ENCODE measurements at places on chromosomes 5 and 9. TPM values are rescaled to one million over a fixed set of nuclear protein-coding genes. Genes with fewer than 3 reads are reported as not detected.

GRCh38 chr5:2703615-2704014, 47.9 kb downstream of the IRX2 start:
- no peaks in the 10 kb centered on the region for H3K4me1 ChIP-seq
- H3K36me3 ChIP-seq = no peaks in the 10 kb centered on the region
- no peak for DNase-seq
- no peaks in the 10 kb centered on the region for H3K27me3 ChIP-seq
- H3K4me3 ChIP-seq = no peak overlapping the region

DNA sequence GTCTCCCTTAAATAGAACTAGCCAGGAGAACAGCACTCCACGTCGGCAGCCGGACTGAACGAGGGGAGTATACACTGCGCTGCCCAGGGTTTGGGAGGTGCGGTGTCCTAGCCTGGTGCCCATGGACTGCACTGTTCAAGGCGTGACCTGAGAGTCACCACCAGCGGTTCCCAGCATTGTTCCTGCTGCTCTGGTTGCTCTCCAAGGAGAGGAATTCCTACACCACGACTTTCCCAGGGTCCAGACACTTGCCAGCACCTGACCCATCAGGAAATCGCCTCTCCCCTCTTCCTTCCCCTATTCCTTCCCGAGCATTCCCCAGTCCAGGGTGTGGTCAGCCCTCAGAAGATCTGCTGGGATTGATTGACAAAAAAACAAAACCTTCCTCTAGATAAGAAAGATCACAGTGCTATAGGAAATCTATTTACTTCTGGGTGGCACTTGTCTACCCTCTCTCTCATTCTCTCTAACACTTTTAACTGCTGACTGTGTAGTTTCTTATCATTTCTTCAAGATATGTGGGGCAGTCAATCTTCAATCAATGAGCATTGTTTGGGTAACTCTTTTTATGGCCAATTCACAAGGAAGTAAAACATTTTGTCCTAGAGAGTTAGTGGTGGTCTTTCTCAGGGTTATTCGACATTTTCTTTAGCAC, 297.8 kb upstream of the ACTBL2 start:
- peaks cover 3% of the 10 kb centered on the region for H3K4me1 ChIP-seq
- H3K27ac ChIP-seq = no peak overlapping the region
- no peak overlapping the region for H3K4me3 ChIP-seq
- no peaks in the 10 kb centered on the region for H3K36me3 ChIP-seq

DNA sequence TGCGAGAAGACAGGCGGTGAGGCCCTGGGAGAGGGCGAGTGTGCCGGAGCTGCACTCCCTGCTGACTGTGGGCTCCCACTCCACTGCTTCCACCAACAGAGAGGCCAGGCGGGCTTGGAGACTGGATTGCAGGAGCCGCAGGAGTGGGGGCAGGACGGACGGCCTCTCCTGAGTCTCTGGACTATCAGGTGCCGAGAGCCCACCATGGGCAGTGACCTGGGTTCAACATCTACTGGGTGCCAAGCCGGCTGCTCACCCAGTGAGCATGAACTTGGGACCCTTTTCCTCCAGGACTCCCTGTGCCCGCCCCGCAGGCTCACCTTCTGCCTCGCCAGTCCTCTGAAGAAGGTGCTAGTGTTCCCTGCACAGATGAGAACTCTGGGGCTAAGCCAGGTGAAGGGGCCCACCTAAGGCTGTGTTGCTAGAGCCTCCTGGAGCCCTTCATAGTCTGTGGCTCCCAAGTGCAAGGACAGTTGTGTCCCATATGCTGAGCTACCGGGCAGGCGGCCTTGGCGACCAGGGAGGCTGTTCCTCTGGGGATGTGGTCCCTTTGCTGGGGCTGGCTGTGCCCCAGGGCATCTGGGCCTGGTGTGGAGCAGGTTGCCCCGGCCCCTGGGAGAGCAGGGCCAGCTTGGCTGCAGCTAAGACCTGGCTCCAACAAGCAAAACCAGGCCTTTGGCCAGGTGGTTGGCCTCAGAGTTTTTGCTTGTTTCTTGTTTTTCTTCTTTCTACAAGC, 77.7 kb upstream of the PHYKPL start:
- peaks cover 7% of the 10 kb centered on the region for H3K4me1 ChIP-seq
- H3K27me3 ChIP-seq = peaks cover 32% of the 10 kb centered on the region
- no peak overlapping the region for H3K4me3 ChIP-seq
- DNase-seq = no peak
- no peak overlapping the region for H3K27ac ChIP-seq

GRCh38 chr5:178555771-178556211, 34.4 kb downstream of the COL23A1 start:
- H3K4me3 ChIP-seq = no peak overlapping the region
- H3K4me1 ChIP-seq = peaks cover 2% of the 10 kb centered on the region
- DNase-seq = no peak

GRCh38 chr5:107619781-107620180, 51.0 kb downstream of the EFNA5 start:
- H3K4me1 ChIP-seq = no peaks in the 10 kb centered on the region
- DNase-seq = no peak
- H3K36me3 ChIP-seq = no peaks in the 10 kb centered on the region
- no peak overlapping the region for H3K4me3 ChIP-seq
- H3K27me3 ChIP-seq = peaks cover 18% of the 10 kb centered on the region

- H3K36me3 ChIP-seq = no peaks in the 10 kb centered on the region
- H3K27me3 ChIP-seq = no peaks in the 10 kb centered on the region
- no peak overlapping the region for H3K4me3 ChIP-seq
- no peaks in the 10 kb centered on the region for H3K4me1 ChIP-seq
Measured at GRCh38 chr5:98557916-98558315, 215.5 kb upstream of the RGMB start.

DNA sequence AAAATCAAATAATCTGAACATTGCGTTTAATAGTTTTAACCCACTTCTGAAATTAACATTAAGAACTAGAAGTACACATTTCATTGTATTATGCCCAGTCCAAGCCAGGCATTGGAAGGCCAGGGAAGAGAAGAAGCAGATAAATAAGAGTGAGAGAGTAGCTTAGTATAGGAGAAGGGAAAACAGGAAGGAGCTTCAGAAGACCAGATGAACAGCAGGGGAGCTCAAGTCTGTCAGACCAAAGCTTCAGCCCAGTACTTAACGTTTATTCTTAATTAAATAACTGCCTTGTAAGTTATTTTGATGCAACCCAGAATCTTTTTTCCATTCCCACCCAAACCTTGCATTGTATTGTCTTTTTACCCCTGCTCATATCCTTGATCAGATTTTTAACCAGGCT, 11.5 kb upstream of the FAM120AOS start:
- no peaks in the 10 kb centered on the region for H3K27me3 ChIP-seq
- no peaks in the 10 kb centered on the region for H3K36me3 ChIP-seq
- H3K4me3 ChIP-seq = peak overlapping the region; percentile 47
- peak overlapping the region; percentile 87 for H3K27ac ChIP-seq
- H3K4me1 ChIP-seq = peaks cover 63% of the 10 kb centered on the region

GRCh38 chr9:3007326-3007725, 163.4 kb upstream of the PUM3 start:
- H3K4me1 ChIP-seq = no peaks in the 10 kb centered on the region
- no peaks in the 10 kb centered on the region for H3K36me3 ChIP-seq
- no peak overlapping the region for H3K27ac ChIP-seq
- no peaks in the 10 kb centered on the region for H3K27me3 ChIP-seq
- no peak for DNase-seq

DNA sequence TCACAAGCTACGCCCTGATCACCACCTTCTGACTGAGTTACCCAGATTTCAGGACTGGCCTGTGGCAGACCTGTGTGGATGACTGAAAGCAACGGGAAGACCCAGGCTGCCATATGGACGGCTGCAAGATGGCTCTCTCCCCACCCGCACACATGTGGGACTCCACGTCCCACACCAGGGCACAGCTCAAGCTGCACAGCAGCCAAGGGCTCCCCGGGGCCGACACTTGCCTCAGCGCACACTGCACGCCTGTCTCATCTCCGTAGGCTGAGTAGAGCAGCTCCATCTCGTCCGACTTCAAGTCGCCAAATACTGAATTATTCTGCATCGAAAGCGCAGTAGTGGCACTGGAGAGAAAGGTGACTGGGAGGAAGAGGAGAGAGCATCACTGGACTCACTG, 14.5 kb downstream of the BRD9 start:
- H3K4me3 ChIP-seq = no peak overlapping the region
- peak overlapping the region; percentile 82 for H3K27ac ChIP-seq

DNA sequence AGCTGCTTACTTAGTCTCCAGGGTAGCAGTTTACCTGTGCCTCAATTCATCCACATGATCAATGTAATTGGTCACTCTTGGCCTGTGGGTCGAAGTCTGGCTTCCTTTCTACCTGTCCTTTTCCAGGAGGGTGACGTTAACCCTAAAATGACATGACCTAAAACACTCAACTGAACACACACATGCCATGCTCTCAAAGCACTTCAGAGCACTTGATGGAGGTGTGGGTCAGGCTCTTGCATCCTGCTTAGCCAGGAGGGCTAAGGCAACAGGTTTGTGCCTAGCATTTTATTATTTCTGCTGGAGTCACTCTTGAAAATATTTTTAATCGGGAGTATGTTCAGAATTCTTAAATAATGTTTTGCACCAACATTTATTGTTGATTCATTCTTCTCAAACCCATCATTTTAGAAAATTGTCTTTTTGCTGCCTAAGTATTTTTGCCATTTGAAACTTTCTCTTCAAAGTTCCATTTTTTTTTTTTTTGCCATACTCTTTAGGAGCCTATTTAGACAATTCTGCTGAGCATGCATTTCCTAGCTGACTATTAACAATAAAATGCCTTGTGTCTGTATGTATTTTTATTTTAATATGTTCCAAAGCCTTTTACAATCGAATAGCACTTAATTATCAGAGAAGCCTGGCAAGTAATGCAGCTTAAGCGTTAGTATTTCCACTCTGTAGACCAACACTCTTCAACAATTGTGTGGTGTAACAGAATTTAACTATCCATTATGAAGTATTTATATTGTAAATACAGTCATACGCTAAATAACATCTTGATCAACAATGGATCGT, 59.1 kb downstream of the ATP10B start:
- no peak overlapping the region for H3K27ac ChIP-seq
- DNase-seq = no peak
- H3K36me3 ChIP-seq = no peaks in the 10 kb centered on the region
- no peaks in the 10 kb centered on the region for H3K4me1 ChIP-seq
- no peak overlapping the region for H3K4me3 ChIP-seq

DNA sequence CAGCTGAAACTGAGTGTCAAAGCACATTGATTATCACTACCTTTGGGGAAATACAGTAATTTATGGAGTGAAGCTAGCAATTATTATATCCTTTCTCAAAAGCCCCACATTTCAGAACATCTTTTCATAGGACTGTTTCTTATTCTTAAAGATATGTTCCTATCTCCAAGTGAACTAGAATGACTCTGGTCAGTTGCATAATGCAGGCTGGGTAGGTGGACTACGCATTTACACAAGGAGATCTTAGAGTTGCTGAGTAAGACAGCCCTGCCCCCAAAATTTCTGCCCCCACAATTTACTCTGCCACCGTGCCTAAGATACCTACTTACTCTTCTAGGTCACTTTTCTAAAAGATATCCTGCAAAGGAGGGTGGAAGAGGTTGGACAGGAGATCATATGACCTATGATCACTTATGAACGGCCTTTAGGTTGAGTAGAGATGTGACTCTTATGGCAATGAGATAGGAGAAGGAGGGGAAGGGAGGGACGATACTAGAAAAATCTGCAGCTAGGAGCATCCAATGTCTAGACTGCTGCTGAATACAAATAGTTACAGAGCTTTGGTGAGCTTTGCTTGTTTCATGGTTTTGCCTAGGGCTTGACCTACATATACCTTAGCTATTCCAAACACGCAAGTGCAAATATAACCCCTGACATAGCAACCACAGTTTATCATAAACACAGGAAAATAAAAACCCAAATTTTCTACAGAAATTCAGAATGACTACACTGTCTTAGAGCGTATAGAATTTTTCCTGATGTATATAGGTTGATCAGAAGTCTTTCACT, 121.7 kb downstream of the GLIS3 start:
- no peak overlapping the region for H3K27ac ChIP-seq
- H3K4me1 ChIP-seq = no peaks in the 10 kb centered on the region
- no peak overlapping the region for H3K4me3 ChIP-seq

DNA sequence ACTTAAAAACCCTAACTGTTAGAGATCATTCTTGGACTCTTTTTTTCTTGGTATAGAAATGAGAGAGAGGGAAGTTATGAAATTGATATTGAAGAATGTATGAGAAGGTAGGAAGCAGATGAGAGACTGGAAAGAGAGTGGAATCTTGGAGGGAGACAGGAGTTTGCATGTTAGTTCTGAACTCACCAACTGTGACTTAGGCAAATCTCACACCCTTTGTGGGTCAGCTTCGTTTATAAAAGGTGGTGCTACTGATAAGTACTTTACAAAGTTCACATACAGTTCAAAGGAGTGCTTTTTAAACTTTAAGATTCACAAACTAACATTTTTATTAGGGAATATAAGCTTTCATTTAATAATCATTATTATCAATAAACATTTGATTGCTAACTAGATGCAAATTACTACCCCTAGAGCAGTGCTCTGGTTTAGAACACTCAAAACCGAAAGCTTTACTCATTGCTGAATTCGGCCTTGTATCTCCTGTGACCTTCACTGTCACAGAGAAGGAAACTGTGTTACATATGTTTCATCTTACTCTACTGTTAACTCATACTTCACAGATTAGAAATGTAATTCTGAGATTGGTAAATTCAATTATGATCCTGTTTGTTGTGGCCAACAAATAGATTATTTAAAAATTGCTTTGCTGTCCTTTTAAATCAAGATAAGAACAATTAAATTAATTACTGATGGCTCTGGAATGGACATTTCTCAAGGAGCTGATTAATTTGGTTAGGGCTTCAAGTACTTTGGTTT, 143.2 kb downstream of the RMI1 start:
- H3K4me3 ChIP-seq = no peak overlapping the region
- H3K27ac ChIP-seq = no peak overlapping the region
- no peak for DNase-seq
- peaks cover 3% of the 10 kb centered on the region for H3K4me1 ChIP-seq
- peaks cover 10% of the 10 kb centered on the region for H3K27me3 ChIP-seq

GRCh38 chr5:146192571-146193043, 10.2 kb upstream of the LARS1 start:
- H3K27ac ChIP-seq = no peak overlapping the region
- peaks cover 9% of the 10 kb centered on the region for H3K27me3 ChIP-seq
- H3K4me3 ChIP-seq = no peak overlapping the region
- peaks cover 10% of the 10 kb centered on the region for H3K36me3 ChIP-seq

DNA sequence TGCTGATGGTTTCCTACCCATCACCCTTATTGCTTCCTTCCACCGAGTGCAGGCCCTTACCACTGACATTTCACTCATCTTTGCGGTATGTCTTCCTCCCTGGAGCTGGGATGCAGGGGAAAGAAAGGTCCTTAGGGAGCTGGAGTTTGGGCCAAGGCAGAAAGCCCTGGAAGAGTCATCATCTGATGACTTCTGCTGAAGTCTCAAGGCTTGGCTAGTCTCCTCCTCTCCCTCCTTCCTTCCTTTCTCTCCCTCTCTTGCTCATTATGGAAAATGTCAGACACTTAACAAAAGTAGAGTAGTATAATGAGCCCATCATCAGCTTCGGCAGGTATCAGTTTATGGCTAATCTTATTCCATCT, 40.0 kb downstream of the LARP1 start:
- no peak for DNase-seq
- H3K4me3 ChIP-seq = no peak overlapping the region
- peak overlapping the region; percentile 83 for H3K27ac ChIP-seq
- peaks cover 17% of the 10 kb centered on the region for H3K36me3 ChIP-seq

EIF4E1B gene
- total RNA-seq = not detected

SHC3 gene
- not detected for total RNA-seq

LCP2 gene
- 304 TPM for total RNA-seq

INSL4 gene
- 0.16 TPM for total RNA-seq

ANKRD31 gene
- 0.37 TPM for total RNA-seq

LHFPL2 gene
- 1.3 TPM for total RNA-seq

QRFP gene
- total RNA-seq = not detected

IFNK gene
- not detected for total RNA-seq
